T-helper 9 cell (primary cell): ENCODE measurements at places on chromosomes 2 and 18.

GRCh38 chr18:22349966-22350365 lies 67.7 kb downstream of the CTAGE1 start:
- no peak for DNase-seq

DNA sequence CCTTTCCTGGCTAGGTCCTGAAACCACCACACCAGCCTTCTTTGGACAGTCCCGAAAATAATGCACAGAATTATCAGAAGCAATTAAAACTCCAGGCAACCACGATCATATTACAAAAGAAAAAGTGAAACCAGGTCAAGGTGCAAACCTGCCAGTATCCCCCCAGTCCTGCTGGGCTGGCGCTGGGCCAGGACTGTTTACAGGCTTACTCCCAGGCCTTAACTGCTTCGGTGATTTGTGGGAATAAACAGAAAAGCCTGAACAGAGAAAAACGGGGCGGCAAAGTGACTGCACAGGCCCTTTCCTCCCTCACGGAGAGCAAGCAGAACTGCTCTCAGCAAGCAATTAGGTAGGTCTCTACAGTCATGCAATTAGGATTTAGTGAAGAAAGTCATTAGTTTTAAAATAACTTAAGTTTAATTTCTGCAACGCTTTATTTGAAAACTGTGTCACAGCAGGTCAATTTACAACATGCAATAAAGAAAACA lies 1.3 kb downstream of the HDAC4 start:
- DNase-seq, result peak; percentile 34

- no peak for DNase-seq
Observed at GRCh38 chr2:172270278-172271079, 156.9 kb upstream of the ITGA6 start.

GRCh38 chr2:71839826-71840225 lies 307.8 kb downstream of the CYP26B1 start:
- DNase-seq, result no peak

DNA sequence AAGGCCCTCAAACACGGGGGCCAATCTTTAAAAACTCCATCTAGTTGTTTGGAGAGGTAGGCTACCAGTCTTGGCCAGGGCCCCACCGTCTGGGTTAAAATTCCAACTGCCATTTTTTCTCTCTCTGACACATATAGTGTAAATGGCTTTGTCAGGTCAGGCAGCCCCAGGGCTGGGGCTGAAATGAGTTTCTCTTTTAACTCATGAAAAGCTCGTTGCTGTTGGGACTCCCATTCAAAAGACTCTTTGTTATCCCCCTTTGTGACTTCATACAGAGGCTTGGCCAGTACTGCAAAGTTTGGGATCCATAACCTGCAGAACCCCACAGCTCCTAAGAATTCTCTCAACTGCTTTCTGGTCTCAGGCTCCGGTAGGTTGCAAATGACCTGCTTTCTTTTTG lies 99.4 kb upstream of the SLC1A4 start:
- no peak for DNase-seq

DNA sequence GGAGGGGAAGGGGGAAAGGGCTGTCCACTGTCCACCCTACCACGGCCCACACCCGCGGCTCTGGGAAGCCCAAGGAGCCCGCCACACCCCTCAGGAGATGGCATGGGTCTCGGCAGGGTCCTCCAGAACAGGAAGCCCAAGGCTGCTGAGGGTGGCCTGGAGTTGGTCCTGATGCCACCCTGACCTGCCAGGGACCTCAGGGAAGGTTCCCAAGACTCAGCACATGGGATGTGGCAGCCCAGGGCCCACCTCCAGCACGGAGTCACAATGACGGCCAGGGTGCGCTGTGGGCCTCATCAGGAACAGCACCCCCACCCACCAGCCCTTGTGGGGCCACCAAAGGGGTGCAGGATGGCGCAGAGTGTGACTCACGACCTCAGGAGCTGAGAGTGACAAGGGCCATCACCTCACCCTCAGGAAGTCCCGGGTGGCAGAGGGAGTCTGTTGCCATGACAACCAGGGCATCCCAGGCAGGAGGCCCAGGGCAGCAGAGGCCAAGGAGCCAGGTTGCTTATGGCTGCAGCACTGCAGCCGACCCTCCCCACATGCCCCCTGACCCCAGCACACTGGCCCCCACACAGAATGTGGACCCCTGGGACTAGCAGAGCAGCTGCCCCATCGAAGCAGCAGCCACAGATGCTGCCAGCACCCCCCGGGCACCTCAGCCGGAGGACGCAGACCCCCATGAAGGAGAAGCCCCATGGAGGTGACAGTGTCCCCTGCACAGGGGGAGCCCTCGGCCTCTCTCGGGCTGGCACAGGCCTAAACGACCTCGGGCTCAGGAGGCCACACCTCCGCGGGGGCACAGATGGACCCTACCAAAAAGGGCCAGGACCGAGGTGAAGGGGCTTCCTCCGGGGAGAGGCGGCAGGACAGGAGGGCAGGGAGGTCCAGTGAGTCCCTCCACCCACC lies 34.3 kb downstream of the KIF1A start:
- DNase-seq, result no peak

GRCh38 chr2:95390272-95390880 lies 12.1 kb upstream of the FAHD2A start:
- no peak for DNase-seq

GRCh38 chr18:35289727-35290093 lies 319 bp downstream of the ZSCAN30 start:
- DNase-seq, result no peak

DNA sequence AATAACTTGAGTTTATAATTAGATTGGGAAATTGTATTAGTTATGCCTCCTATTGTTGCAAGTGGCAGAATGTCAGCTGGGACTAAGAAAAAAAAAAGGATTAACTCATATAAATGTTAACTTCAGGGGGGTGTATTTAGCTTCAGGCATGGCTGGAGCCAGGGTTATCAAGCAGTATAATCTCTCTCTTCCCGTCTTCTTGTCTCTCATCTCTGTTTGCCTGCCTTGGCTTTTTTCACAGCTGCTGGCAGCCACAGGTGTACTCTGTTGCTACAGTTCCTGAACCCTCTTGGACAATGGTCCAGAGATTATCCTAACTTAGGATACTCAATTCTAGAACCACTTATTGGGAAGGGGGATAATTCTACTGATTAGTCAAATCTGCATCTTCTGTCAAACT lies 370.7 kb upstream of the MEX3C start:
- no peak for DNase-seq

GRCh38 chr2:12755384-12755783 lies 38.6 kb downstream of the TRIB2 start:
- DNase-seq, result no peak

- DNase-seq, result no peak
Observed at GRCh38 chr18:38579764-38580163, 1014.2 kb upstream of the CELF4 start.

DNA sequence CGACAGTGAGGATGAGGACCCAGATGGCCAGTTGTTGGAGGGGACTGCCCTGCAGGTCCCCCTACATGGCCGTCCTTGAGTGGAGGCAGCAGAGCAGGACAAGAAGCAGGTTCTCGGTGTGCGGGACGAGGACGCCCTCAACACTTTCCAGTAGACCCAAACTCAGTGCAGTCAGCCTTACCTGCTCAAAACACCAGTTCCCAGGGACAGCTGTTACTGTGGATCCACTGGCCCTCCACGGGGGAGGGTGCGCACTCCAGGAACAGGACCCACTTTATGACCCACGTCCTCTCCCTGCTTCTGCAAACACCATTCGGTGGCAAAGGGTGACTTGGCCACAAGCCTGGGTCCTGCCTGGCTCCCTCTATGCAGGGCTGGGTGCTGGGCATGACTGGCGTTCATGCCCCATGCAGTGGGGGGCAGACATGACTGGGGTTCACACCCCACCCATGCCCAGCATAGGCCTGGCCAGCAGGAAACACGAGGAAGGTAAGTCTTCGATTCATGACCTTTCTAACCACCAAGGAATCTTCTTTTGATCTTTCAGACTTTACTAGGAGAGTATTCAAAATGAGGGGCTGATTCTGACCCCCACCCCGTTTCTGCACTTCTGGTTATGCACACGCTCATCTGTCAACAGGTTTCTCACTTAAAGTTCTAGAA lies 233.7 kb downstream of the HDAC4 start:
- no peak for DNase-seq

GRCh38 chr2:113966171-113966570 lies 76.3 kb downstream of the ACTR3 start:
- no peak for DNase-seq

DNA sequence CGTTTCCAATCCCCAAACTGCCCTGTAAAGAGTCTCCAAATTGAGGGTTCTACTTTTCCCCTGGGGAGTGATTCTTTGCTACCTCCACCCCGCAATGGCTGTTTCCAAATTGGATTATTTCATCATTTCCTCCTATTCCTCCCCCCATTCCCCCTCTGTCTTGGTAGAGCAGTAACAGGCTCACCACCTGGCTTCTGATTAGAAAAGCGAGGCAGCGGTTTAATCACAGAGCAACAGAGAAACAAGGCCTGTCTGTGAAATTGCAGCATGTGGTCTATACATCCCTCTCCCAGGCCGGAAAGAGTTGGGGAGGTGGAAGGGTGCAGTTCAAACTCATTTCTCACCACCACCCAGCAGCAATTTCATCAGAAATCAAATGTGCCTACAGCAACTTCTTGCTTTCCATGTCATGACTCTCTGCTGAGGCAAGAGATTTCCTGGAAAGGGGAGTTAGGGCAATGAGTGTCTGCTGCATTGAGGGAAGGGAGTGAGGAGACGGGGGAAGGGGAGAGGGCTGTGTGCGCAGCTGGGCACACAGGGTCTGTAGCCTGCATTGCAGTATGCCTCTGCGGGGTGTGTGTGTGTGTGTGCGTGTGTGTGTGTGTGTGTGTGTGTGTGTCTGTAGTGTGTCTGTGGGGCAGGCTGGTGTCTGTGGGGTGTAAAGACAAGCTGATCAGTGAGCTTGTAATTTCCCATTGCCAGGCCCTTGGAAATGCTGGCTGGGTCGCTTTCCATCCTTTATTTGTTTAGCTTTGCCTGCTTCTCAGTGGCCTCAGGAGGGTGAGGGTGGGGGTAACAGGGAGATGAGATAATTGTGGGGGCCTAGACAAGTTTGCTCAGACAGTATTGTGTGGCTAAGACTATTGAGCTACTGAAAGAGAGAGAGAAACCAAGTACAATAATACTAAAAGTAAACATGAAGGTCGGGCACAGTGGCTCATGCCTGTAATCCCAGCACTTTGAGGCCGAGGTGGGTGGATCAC lies 13.5 kb upstream of the IGFBP2 start:
- no peak for DNase-seq

DNA sequence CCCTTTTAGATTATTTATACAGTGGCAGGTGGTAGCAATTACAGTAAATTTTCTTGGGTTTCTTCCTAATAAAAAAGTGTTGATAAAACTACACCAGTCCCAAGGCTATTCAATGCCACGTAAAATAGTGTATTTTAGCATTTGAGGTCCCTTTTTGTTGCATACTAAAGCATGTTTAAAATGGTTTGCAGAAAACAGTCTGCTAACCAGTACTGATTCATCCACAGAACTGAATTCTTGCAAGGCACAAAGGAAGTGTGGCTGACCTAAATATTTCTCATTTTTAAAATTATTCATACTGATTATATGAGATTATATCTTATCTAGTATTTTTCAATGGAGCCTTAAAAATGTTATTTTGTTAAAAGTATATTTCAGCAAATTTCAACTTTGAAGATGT lies 98.1 kb downstream of the SMAD2 start:
- DNase-seq, result no peak

DNA sequence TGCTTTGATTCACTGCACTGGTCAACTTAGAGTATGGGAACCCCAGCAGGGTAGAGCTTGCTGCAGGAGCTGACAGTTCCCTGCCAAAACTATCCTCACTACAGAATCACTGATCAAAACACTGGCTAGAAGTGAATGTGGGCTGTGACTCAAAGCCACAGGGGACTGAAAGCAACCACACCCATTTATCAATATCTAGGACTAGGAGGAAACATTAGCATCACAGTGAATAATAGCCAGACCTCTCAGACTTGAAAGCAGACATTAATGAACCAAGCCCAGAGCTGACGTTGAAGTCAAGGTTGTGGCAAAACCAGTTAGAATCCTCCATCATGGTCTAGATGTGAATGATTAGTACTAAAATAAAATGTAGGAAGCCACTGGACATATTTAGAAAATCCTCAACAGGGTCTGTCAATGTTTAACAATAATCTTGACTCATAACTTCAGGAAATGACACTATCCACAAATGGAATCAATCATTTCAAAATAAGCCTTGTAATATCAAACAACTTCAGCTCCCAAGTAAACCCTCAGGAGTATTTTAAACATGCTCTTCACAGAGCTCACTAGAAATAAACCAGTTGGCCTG lies 131.4 kb downstream of the CDH20 start:
- DNase-seq, result no peak

GRCh38 chr2:206112846-206113547 lies 27.0 kb upstream of the INO80D start:
- no peak for DNase-seq

DNA sequence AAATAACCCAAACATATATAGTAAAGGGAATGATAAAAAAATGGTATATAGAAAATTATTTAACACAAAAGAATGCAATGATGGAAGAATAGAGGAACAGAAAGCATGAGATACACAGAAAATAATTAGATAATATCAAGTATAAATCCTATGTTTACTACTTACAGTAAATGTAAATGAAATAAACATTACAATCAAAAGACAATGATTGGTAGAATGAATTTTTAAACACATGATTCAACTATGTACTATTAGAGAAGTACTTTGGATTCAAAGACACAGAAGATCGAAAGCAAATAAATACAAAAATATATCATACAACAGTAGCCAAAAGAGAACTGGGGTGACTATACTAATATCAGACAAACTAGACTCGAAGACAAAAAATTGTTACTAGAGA lies 97.6 kb upstream of the PARD3B start:
- DNase-seq, result no peak

DNA sequence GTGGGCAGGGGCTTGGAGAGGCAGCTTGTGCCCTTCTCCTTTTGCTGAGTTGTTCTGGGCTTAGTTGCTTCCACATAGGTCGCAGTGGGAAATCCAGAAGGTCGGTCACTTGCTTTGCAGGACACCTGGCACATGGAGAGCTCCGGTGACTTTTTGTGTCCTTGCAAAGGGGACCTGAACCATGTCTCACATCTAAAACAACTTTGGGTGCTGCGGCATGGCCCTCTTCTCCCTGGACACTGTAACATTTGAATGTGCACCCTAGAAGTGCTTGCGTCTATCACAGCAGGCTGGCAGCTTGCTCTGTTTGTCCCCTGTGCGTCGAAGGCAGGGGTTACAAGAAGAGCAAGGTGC lies 189.9 kb upstream of the TWIST2 start:
- DNase-seq, result no peak

DNA sequence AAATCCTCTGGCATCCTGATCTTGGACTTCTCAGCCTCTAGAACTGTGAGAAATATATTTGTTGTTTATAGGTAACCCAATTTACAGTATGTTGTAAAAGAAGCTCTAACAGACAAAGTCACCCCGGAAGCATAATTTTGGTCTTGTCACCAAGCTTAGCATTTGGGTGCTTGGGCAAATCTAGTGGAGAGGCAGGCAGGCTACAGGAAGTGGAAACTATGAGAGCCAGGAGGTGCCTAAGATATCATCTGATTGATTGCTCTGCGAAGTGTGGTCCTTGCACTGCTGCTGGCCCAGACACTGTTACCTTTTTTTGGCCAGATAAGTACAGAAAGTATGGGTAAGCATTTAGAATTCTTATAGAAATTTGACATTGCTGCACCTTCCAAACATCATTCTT lies 102.9 kb downstream of the CDC42EP3 start:
- no peak for DNase-seq
